Mammary epithelial cell (primary cell): ENCODE measurements at places on chromosomes 11 and 22. TPM values are rescaled to one million over a fixed set of nuclear protein-coding genes. Genes with fewer than 3 reads are reported as not detected.

DNA sequence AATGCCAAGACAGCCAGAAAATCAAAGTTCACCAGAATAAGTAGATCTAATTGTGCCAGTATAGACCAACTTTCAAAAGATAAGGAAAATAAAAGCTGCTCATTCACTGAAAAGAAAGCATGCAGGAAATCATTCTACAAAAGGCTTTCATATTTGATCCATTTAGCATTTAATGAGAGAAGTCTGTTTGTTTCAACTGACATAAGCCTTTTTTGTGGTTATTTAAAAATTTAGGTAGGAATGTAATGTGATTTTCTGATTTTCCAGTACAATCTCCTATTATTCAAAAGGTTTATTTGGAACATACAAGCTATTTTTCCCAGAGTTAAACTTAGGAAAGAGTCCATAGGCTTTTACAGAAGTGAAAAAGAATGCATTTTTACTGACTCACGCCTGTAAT, 92.7 kb downstream of the SBF2 start:
- no peak for DNase-seq

- no peak for DNase-seq
Measured at GRCh38 chr11:115700496-115700895, 196.3 kb upstream of the CADM1 start.

Gene SERHL2
- total RNA-seq, result 2.3 TPM

Gene SLC29A2
- total RNA-seq, result 3.2 TPM

Gene MS4A6A
- not detected in 2 replicates for total RNA-seq

Gene CARD18
- total RNA-seq, result 0.75 and 1.4 TPM in 2 replicates
